D341Med (cell line): ENCODE measurements at places on chromosomes 12 and 14.

- peak; percentile 30 for DNase-seq
Measured at GRCh38 chr12:66036317-66036716, 94.2 kb downstream of the LLPH start.

- DNase-seq: no peak
Measured at GRCh38 chr14:64235652-64236640, 58.2 kb downstream of the ESR2 start.

DNA sequence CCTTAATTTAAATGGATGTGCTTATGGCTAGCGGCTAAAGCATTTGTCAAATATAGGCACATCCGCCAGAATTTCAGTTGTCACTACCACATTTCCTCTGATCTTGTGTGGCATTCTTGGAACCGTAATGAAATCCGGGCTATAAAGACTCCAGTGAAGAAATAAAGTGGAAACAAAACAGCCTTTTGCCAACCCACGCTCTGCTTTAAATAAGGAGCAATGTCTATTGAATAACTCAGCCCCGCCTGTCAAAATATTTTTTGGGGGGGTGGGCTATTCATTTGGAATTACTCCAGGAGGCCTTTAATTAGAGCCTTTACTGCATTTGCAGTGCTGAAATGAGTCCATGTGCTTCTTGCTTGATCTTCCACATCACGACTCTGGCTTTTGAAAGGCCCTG, 179.6 kb upstream of the RPH3A start:
- DNase-seq: no peak

DNA sequence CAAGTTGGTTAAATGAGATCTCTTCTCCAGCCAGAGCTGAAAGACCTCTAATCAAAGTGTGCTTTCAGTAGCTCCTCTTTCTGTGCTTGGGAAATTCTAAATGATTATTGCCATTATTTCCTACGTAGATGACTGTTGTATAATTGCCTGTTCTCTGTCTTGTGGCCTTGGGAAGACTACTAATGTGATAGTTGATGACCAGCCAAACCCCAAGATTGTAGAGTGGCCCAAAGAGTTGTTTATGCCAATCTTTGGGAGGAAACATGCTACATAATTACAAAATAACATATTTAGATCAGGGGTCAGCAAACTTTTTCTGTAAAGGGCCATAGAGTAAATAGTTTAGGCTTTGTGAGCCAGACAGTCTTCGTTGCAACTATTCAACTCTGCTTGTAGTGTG, 135.1 kb upstream of the DIO2 start:
- DNase-seq: no peak

DNA sequence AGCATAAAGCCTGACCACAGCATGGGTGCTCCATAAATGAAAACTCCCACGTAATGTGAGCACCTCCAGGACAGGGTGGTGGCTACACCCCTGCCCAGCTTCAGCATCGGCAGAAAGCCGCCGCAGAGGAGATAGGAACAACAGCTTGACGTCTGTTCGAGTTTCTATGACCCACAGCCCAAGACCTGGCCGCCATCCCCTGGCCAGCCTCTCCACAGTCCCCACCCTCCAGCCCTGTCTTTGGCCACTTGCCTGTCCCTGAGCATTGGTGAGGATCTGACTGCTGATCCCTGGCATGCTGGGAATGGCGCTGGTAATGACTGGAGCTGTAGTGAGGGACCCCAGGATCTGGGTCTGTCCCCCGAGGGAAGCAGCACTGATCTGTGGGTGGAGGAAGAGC, 21.3 kb downstream of the POU6F1 start:
- DNase-seq: no peak

DNA sequence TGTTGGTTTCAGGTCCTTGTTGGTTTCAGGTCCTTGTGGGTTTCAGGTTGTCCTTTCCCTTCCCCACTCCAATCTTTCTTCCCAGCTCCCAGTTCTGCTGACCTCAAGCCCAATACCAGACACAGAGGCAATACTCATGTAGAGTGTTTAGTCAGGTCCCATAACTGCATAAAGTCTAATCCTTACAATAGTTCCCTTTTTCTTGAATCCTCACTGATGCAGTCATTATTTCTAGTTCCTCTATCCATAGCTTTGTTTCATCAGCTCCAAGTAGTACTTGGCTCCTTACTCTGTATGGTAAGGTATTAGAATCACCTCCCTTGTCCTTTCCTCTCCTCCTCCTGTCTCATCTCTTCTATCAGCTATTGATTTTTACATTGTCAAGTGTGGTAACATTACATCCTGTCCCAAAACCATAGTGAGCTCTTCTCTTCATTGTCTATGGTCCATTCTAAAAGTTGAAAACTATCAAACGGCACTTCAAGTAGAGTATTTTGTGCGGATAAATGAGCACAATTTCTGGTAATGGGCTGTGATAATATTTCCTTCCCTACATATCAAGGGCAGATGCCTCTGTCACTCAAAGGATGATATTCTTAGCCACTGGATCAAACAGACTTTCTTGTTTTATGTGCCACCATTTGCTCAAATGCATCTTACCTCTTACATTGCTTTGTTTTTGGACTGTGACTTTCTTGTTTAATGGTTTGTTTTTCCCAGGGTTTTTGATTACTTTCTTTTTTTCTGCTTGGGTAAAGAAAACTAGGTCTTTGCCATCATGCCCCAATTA, 57.2 kb upstream of the JDP2 start:
- no peak for DNase-seq

DNA sequence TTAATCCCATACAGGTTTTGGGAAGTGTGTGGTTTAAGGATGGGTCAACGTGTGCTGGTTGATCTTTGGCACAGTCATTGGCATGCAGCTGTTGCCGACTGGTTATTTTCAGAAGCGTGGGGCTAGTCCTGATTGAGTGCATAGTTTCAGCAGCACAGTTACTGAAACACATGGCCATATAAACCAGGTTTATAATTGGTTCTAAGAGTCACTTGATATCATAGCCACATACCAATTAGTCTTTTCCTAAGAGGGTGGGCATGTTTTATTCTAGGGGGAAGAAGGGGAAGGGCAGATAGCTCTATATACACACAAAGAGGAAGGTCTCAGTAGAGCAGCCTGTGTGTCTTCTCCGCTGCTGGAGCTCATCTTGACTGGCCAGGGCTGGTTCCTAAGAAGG, 11.0 kb upstream of the RPS6KL1 start:
- DNase-seq: no peak

DNA sequence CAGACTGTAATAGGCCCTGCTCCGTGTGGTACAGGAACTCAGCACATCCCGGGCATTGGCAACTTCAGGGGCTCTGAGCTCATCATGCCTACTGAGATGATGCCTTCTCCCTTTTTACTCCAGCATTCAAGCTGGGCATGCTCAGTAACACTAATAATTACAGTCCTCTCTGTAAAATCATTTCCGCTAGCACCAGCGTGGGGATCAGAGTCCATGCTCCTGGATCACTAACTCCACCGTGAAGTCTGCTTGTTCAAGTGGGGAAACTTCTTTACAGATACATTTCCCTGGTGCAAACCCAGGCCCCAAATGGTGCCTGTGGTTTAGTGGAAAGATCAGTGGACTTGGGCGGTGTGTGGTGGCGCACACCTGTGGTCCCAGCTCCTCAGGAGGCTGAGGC, 16.7 kb downstream of the CLSTN3 start:
- no peak for DNase-seq

DNA sequence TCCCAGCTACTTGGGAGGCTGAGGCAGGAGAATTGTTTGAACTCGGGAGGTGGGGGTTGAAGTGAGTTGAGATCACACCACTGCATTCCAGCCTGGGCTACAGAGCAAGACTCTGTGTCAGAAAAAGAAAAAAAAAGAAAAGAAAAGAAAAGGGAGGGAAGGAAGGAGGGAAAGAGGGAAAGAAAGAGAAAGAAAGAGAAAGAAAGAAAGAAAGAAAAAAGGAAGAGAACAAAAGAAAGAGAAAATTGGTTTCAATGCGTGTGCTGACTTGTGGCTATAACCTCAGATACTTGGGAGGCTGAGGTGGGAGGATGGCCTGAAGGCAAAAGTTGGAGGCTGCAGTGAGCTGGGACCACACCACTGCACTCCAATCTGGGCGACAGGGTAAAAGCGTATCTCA, 128.4 kb upstream of the TBX3 start:
- no peak for DNase-seq

DNA sequence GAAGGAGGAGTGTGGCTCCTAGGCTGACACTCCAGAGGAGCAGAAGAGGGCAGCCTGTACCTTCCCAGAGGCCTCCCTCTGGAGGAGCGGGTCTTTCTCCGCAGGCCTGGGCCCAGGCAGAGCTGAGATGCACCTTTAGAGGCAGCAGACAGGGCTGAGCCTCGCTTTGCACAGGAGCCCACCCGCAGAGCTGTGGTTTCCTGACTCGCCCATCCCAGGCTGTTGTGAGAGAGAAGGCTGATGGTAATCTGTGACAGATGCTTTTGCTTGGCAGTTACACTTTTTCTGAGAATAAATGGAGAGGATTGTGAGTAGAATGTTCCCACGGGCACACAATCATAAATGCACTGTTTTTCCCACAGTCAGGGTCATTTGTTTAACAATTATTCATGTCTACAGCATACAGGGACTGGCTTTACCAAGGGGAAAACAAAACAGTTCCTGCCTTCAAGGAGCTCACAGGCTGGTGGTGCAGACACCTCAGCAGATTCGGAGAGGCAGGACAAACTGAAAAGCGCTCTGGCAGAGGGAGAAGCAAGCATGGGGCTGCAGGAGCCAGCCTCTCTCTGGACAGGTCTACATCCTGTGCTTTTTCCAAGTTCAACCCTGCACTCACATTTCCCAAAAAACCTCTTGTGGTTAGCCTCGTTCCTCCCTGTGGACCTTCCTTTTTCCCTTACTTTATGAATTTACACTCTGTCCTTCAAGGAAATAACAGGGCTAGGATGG, 13.9 kb downstream of the EVL start:
- DNase-seq: peak; percentile 47

DNA sequence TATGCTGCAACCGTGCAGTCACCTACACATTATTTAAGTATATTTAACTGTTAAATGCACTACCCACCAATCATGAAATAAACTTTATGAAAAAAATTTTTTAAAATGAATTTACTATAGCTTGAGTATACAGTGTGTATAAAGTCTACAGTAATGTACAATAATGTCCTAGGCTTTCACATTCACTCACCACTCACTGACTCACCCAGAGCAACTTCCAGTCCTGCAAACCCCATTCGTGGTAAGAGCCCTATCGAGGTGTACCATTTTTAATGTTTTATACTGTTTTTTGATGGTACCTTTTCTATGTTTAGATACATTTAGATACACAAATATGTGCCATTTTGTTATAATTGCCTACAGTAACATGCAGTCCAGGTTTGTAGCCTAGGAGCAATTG, 48.1 kb downstream of the KLRG1 start:
- no peak for DNase-seq

DNA sequence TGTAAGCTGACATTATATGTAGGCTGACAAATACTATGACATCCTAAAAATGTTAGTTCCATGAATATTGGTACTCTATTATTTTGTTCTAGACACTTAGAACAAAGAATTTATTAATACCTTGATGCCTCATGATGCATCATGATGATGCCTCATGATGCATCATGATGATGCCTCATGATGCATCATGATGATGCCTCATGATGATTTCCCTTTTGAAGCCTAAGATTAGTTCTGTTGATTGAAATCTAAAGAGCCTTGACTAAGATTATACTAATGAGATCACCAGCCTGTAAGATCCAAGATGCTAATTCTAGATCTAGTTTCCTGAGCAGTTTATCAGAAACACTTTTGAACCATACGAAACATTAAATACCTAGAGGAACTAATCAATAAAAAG, 4.6 kb upstream of the CEP128 start:
- DNase-seq: no peak

GRCh38 chr12:28958553-28959195, 190.4 kb upstream of the FAR2 start:
- no peak for DNase-seq

GRCh38 chr14:90720336-90720735, 95.9 kb downstream of the TTC7B start:
- no peak for DNase-seq

DNA sequence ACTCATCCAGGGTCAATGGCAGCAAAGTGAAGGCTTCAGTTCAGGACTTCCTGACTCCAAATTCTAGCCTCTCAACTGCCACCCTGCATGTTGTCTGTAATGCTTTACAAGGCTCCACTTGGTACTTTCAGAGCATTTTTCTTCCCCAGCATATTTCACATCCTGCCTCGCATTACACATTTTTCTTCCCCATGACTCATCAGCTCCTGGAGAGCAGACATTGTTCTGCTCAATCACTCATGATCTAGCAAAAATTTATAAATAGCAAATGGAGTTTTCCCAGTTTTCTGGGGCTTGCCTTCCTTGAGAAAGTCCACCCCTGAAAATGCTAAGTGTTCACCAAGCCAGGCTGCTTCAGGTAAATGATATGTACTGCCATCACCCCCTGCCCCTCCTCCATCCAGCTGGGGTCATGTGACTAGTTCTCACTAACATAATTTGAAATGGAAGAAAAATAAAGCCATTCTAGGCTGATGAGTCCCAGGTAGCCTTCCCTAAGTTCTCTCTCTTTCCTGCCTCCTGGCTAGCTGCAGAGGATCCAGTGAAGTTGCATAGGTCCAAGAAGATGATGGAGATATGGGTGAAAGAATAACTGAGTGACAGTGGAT, 69.4 kb downstream of the ARMH4 start:
- no peak for DNase-seq

- DNase-seq: no peak
Measured at GRCh38 chr12:129788506-129789084, 115.2 kb downstream of the TMEM132D start.

DNA sequence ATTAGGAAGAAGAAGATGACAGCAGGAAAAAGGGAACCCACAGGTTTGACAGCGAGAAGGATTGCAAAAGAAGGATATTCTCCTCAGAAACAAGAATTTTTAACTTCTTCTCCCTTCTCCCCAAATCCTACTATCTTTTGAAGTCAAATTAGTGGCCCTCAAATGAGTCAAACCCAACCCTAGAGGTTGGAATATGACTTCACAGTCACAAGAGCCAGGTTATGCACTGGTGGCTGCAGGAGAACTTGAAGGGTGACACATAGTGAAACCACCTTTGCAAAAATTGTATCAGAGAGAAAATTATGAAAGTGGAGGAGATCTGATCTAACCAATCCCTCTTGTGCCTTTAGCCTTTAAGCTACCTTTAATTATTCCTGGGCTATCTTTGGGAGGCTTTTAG, 386.2 kb upstream of the CCDC196 start:
- no peak for DNase-seq
